Bronchial smooth muscle cell (primary cell): ENCODE measurements at places on chromosomes 12 and 14. TPM values are rescaled to one million over a fixed set of nuclear protein-coding genes. Genes with fewer than 3 reads are reported as not detected.

MYO1H gene
- not detected in 2 replicates for total RNA-seq

CABP1 gene
- 0.16 and 0.17 TPM in 2 replicates for total RNA-seq

RNASE2 gene
- not detected in 2 replicates for total RNA-seq

CLEC9A gene
- total RNA-seq = not detected in 2 replicates

NEDD8 gene
- 277 and 335 TPM in 2 replicates for total RNA-seq

KLRC3 gene
- total RNA-seq = not detected in 2 replicates

RIC8B gene
- 9.3 and 14.0 TPM in 2 replicates for total RNA-seq

RNASE7 gene
- total RNA-seq = not detected in 2 replicates

C3AR1 gene
- not detected in 2 replicates for total RNA-seq

CLBA1 gene
- 5.8 and 6.7 TPM in 2 replicates for total RNA-seq

SYCP3 gene
- total RNA-seq = under 0.01 and 0.34 TPM in 2 replicates

PIWIL1 gene
- total RNA-seq = not detected in 2 replicates

SAMD15 gene
- total RNA-seq = 0.94 and 1.3 TPM in 2 replicates

PRB2 gene
- not detected in 2 replicates for total RNA-seq

TTC7B gene
- total RNA-seq = 13.1 and 13.2 TPM in 2 replicates
